MCF 10A (cell line): ENCODE measurements at places on chromosomes 2 and 18. TPM values are rescaled to one million over a fixed set of nuclear protein-coding genes. Genes with fewer than 3 reads are reported as not detected.

- no peaks in the 10 kb centered on the region for H3K4me1 ChIP-seq
- H3K4me3 ChIP-seq = no peak overlapping the region
- H3K27ac ChIP-seq = no peak overlapping the region
- peaks cover 8% of the 10 kb centered on the region for H3K27me3 ChIP-seq
Observed at GRCh38 chr2:15715596-15715995, 123.9 kb downstream of the DDX1 start.

GRCh38 chr18:67265464-67266245 is 250.9 kb downstream of the DSEL start:
- peak; percentile 84 for DNase-seq
- H3K4me1 ChIP-seq = peaks cover 39% of the 10 kb centered on the region
- H3K36me3 ChIP-seq = no peaks in the 10 kb centered on the region
- peak overlapping the region; percentile 78 for H3K27ac ChIP-seq
- H3K27me3 ChIP-seq = no peaks in the 10 kb centered on the region
- peak overlapping the region; percentile 64 for H3K4me3 ChIP-seq

The CEBPZ gene
- 46.6 and 61.7 TPM in 2 replicates for total RNA-seq

The AGXT gene
- not detected in 2 replicates for total RNA-seq
